ENCODE measurements at places on chromosomes 16 and 17.
A peak's percentile ranks its signal among the peaks of the same experiment; 100 is the strongest.

DNA sequence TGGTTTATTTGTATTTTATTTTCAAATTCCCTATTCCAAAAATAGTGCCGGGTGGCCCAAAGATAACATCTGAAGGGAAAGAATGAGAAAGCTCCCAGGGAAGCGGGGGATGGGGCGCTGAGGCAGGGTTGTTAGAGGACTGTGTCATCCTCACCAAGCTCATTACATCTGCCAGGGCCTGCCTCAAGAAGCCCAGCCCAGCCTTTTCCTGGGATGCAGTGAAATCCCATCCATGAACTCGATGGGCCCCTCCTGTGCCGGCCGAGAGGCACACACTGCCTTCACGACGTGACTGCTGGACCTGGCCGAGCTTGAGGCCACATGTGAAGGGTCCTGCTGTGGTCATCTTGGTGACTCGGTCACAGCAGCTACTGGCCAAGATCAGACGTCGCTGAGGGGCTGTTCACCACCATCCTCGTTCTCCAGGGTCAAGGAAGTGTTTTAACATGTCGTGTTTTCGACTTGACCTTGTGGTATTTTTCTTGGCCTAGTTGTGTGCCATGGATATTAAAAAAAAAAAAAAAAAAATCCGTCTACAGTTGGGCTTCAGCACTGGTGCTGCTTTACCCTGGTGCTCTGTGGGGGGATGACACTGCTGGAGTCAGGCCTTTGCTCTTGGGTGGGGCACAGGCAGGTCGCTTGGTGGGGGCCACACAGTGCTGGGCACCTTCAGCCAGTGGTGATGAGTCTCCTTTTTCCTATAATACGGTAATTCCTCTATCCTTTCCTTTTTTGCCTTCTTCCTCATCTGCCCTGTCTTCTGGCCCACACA is 4.9 kb downstream of the TIMM22 start:
- no peak for DNase-seq

DNA sequence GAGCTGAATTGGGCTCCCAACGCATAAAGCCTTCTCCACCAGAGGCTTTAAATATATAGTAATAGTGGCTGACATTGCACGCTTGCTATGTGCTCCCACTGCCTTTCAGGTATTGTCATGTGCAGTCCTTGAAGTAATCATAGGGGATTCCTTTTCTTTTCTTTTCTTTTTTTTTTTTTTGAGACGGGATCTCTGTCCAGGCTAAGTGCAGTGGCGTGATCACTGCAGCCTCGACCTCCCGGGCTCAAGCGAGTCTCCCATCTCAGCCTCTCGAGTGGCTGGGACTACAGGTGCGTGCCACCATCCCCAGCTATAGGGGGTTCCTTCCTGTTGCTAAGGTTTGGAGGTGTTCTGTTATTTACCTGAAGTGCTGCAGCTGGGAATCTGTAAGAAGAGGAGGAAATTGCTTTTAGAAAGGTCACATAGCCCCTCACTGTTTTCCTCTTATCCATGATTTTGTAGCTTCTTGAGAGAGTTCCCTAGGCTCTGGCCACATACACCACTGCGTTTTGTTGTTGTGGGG is 845 bp downstream of the RPL27 start:
- DNase-seq: no peak

- no peak for DNase-seq
Observed at GRCh38 chr17:9291912-9292560, 270.7 kb downstream of the NTN1 start.

- no peak for DNase-seq
Observed at GRCh38 chr17:2386400-2387085, 14.3 kb downstream of the MNT start.

GRCh38 chr17:30920282-30920681 is 1.5 kb upstream of the ADAP2 start:
- DNase-seq: no peak

GRCh38 chr17:80109713-80110446 is 8.5 kb downstream of the GAA start:
- no peak for DNase-seq

GRCh38 chr16:60651346-60651745 is 1384.9 kb downstream of the CDH8 start:
- DNase-seq: no peak

- DNase-seq: no peak
Observed at GRCh38 chr17:3511852-3512504, 36.2 kb downstream of the ASPA start.

- no peak for DNase-seq
Observed at GRCh38 chr17:29051731-29052130, 8.8 kb downstream of the PIPOX start.

- DNase-seq: no peak
Observed at GRCh38 chr17:78621720-78622490, 44.7 kb upstream of the DNAH17 start.

DNA sequence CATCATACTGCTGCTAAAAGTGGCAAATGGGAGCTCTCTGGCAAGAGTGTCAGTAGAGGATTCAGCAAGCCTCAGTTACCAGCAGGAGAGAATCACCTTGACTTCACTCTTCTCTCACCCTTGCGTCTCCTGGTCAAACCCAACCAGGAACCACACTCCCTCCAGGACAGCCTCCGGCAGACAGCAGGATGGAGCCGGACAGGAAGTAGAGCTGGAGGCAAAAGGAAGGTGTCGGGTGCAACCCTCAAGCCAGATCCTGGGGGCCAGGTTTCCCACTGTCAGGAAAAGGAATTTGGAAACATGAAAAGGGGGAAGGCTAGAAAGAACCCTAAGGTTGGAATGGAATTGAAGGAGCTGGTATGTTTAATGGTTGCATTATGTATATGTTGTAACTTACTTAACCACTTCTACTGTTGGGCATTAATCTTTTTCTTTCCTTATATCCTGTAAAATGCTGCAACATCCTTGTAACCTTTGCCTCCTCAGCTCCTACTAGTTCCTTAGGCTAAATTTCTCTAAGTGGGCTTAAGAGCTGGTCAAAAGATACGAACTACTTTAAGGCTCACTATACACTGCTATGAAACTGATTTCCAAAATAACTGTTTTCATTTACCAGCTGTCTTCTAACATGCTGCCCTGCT is 40.3 kb downstream of the CYTH1 start:
- no peak for DNase-seq

- DNase-seq: no peak
Observed at GRCh38 chr17:67588326-67588725, 129.4 kb upstream of the NOL11 start.

GRCh38 chr17:9364837-9365430 is 210.7 kb downstream of the STX8 start:
- no peak for DNase-seq

DNA sequence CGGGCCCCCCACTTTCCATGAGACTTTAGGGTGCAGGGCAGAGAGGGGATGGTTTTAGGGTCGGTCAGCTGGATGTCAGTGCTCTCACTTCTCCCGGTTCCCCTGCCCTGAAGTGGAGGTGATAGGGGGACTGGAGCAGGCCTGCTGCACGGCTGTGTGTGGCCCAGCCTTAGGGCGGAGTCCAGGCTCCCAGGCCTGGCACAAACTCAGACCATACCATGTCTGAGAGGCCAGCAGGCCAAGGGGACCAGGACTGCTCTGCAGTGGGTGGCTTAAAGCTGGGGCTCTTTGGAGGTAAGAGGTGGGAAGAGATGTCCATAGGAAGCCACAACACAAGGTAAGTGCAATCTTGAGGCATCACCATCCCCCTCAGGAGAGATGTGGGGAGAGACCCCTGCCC is 8.3 kb downstream of the TFAP4 start:
- DNase-seq: no peak

DNA sequence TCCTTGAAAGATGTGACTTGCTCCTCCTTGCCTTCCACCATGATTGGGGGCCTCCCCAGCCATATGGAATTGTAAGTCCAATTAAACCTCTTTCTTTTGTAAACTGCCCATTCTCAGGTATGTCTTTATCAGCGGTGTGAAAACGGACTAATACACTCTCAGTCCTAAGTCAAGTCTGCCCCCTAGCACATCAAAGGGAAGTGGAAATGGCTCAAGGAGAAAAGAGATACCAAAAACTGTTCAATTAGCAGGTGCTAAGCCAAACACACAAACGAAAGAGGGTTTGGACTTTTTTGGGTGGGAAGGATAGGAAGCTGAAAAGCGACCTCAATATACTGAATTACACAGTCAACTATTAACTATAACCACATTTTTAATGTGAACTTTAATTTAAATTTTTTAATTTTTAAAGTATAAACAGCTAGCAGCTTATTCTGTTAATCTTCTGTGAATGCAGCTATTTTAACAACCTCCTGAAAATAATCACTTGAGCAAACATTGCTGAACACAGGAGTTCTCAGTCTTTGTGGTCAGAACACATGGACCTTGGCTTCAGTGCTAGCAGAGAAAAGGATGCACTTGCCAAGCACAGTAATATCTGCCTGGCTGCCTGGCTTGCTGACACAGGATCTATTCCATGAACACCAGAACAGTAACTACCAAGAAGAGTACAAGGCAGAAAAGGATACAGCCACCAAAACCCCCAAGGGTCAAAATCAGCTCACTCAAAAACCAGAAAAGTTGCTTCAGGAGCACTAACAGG is 10.9 kb downstream of the ZNF18 start:
- no peak for DNase-seq

DNA sequence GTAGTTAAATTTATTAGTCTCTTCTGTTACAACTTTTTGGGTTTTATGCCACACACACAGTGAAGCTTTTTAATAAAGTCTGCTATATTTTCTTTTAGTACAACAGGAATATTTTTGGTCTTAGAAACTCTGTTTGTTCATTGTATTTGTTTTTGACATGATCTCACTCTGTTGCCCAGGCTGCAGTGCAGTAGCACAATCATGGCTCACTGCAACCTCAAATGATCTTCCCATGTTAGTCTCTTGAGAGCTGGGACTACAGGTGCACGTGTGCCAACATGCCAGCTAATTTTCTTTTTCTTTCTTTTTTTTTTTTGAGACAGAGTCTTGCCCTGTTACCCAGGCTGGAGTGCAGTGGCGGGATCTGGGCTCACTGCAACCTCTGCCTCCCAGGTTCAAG is 27.1 kb downstream of the PPM1D start:
- no peak for DNase-seq

- no peak for DNase-seq
Observed at GRCh38 chr16:67448580-67448979, 17.7 kb downstream of the HSD11B2 start.

GRCh38 chr16:28064706-28065249 is 1.3 kb upstream of the GSG1L start:
- DNase-seq: no peak

- peak; percentile 8 for DNase-seq
Observed at GRCh38 chr16:51440131-51440889, 289.2 kb upstream of the SALL1 start.

DNA sequence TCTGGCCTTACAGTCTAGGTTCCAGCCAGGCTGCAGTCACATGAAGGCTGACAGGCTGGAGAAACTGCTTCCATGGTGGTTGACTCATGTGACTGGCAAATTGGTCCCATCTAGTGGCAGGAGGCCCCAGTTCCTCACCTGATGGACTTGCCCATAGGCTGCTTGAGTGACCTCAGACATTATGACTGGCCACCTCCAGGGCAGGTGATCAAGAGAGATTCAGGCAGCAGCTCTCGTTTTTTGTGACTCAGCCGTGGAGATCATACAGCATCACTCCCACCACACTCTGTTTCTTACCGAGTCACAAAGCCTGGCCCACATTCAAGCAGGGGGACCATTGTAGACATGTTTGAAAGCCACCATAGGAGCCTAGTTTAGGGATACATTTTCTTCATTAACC is 34.5 kb downstream of the SIAH1 start:
- DNase-seq: no peak

DNA sequence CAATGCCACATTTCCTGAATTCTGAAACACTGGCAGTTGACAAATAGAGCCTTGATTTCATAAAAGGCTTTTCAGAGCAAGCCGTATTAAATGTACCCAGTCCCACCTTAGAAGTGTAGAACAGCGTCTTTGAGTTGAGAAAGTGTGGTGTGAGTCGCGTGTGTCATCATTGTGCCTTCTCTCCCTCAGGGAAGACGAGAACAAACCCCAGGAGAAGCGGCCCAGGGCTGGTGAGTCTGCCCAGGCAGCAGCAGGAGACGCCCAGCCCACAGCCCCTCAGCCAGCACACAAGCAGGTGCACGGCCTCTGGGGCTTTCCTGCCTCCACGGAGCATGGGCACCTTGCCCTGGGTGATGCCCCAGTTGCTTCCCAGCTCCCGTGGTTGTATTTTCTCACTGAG is 34.0 kb downstream of the CIBAR2 start:
- no peak for DNase-seq

DNA sequence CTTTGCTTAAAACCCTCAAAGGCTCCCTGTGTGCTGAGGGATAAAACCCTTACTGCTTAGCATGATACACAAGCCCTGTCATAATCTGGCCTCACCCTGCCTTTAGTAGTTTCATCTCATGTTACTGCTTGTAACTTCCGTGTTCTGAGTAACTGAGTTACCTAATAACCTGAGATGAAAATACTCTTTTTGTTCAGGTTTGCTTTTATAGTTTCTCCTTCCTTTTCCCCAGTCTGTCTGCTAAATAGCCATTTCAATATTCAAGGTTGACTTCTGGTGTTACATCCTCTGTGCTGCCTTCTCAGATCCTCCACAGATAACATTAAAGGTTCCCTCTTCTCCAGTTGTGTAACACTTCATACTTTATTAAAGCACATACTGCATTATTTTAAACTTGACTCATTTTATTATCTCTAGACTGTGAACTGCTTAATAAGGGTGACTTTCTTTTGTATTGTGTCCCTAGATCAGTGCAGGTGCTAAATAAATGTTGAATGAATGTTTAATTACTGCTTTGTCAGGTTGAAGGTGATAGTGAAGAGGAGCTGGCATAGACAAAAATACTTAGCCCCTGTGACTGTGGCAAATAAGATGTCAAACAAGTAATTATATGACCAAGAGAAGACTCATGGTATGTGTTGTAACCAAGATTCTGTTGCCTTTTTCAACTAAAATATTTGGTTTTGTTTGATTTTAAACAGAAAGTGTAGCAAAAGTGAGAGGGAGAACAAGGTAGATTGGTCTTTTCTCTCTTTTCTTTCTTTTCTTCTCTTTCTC is 47.8 kb downstream of the NFAT5 start:
- DNase-seq: no peak

- no peak for DNase-seq
Observed at GRCh38 chr17:7880076-7880868, 8.3 kb upstream of the CHD3 start.

- DNase-seq: no peak
Observed at GRCh38 chr16:85832570-85833218, 33.2 kb downstream of the COX4I1 start.

- DNase-seq: peak; percentile 74
Observed at GRCh38 chr17:49567871-49568694, 7.6 kb upstream of the NXPH3 start.

GRCh38 chr16:81838794-81839193 is 59.7 kb downstream of the PLCG2 start:
- DNase-seq: no peak

GRCh38 chr16:17463335-17463734 is 7.4 kb downstream of the XYLT1 start:
- no peak for DNase-seq
